ENCODE measurements at places on chromosomes 1 and 21.
A peak's percentile ranks its signal among the peaks of the same experiment; 100 is the strongest.

- DNase-seq = no peak
These were observed 2.2 kb downstream of the NFIA start for GRCh38 chr1:61084491-61085031.

- peak; percentile 72 for DNase-seq
These were observed 147.0 kb downstream of the ST6GALNAC5 start for GRCh38 chr1:77014073-77014788.

DNA sequence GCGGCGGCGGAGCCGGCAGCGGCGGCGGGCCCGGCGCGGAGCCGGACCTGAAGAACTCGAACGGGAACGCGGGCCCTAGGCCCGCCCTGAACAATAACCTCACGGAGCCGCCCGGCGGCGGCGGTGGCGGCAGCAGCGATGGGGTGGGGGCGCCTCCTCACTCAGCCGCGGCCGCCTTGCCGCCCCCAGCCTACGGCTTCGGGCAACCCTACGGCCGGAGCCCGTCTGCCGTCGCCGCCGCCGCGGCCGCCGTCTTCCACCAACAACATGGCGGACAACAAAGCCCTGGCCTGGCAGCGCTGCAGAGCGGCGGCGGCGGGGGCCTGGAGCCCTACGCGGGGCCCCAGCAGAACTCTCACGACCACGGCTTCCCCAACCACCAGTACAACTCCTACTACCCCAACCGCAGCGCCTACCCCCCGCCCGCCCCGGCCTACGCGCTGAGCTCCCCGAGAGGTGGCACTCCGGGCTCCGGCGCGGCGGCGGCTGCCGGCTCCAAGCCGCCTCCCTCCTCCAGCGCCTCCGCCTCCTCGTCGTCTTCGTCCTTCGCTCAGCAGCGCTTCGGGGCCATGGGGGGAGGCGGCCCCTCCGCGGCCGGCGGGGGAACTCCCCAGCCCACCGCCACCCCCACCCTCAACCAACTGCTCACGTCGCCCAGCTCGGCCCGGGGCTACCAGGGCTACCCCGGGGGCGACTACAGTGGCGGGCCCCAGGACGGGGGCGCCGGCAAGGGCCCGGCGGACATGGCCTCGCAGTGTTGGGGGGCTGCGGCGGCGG, 1.0 kb downstream of the ARID1A start:
- DNase-seq = peak; percentile 41

DNA sequence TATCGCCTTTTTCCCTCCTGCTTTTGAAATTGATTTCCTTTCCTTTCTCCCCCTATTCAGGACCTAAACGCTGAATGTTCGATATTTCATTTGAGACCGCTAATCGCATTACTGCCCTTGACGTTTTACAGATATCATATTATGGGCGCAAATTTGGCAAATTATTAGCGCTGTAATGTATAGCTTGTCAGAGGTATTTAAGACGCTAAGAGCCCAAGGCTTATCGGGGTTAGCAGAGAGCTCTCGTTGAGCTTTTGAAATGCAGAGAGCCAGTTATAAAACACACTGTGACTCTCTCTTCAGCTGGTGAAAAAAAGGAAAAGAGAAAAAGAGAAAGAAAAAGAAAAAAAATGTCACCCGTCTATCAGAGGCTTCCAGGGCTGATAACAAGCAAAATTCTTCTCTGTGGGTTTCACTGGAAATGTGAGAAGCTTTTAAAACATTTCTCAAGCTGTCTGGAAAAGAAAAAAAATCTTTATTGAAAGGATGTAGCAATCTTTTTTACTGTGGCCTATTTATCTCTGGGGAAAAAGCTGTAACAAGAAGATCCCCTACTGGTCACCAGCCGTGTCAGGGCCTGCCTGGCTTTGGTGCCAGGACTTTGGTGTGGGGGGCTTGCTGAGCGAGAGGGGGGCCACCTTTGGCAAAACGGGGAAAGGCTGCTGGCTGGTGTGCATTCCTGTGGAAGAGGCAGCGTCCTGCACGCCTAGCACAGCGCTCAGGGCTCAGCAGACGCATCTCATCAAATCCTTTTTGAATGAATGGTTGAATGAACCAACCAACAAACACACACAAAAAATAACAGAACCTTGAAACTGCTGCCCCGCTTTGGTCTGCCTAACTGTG, 119.8 kb downstream of the RNF220 start:
- no peak for DNase-seq

DNA sequence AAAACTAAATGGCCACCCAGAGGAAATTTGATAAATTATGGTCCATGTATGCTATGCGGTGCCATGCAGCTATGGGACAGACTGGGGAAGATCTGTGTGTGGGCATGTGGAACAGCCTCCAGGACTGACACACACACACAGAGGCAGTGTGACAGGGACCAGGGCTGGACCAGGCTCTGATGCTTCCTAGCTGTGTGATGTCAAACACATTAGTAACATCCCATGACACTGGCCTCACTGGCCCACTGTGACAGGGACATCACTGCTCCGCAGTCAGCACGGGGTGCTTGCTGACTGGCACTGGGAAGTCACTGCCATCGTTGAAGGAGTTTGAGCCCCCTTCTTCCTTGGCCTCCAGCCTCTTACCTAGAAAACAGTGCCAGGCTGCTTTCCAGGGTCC, 13.9 kb downstream of the RAP1GAP start:
- no peak for DNase-seq

DNA sequence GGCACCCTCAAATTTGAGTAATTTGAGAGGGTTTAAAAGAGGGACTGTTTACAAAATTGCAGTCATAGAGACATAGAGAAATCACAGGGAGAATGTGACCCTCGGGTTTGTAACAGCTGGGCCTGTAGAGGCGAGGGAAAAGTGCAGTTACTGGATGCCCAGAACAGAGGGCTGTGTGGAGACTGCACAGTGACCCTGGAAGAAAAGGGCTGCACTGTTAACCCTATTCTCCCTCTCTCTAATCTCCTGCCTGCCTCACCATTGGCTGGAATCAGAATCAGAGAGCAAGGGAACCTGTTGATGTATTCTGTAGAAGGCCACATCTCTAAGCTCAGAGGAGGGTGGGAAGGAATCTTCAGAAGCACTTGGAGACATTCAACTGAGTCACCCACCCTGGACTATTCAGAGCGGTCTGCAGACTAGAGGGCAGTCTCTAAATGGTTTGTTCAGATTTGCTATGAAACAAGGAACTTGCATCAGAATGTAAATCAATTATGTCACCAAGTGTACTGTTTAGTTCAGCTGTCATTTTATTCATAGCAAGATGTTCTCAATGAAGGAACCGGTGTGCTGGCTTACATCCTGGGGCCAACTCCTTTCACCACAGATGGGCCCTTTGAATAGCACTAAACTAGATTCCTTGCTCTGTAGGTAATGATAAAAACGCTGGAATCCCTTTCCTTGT, 132.2 kb upstream of the HOOK1 start:
- DNase-seq = no peak
